ENCODE measurements at places on chromosomes 16 and 17.

- H3K4me1 ChIP-seq: peaks cover 20% of the 10 kb centered on the region
- peak overlapping the region; percentile 22 for H3K27ac ChIP-seq
- H3K36me3 ChIP-seq: peaks cover 67% of the 10 kb centered on the region
- H3K27me3 ChIP-seq: no peaks in the 10 kb centered on the region
- DNase-seq: peak; percentile 86
These were observed 44.2 kb downstream of the WDR45B start for GRCh38 chr17:82603981-82604448.

DNA sequence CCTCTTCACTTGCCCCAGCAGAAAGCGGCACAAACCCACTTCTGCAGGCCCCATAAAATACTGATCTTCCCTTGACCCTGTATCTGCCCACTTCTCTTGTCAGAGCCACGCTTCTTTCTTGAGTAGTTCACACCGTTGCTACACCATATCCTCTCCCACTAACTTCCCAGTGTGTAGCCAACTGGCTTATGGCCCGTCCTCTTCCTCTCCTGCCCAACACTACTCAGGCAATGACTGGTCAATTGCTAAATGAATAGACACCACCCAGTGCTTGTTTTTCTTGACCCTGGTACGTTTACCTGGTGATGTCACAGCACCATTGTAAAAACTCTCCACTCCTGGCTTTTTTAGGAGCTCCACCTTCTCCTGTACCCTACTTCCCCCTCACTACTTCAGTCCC, 86.9 kb downstream of the NDEL1 start:
- peaks cover 23% of the 10 kb centered on the region for H3K36me3 ChIP-seq
- no peak overlapping the region for H3K4me3 ChIP-seq
- H3K27ac ChIP-seq: no peak overlapping the region
- no peak for DNase-seq

DNA sequence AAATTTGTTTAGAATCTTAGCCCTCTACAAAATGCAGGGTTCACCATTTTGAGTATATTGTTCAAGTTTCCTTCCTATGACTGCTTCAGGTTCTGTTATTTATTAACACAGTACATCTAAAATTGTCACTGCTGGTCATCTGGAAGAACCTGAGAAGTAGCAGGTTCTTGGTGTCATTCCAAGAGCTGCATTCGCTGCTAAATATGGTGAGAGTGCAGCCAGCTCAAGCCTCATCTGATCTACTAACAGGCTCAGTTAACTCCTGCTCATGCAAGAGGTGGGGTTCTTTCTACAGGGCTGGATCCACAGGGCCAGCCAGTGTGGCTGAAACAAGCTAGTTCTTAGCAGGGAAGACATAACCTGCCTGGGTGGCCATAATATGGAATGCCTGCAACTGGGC, 1946.1 kb downstream of the TP53TG3F start:
- H3K4me3 ChIP-seq: no peak overlapping the region
- no peaks in the 10 kb centered on the region for H3K27me3 ChIP-seq
- no peak for DNase-seq
- H3K36me3 ChIP-seq: no peaks in the 10 kb centered on the region
- H3K4me1 ChIP-seq: no peaks in the 10 kb centered on the region
- H3K27ac ChIP-seq: no peak overlapping the region

- no peaks in the 10 kb centered on the region for H3K27me3 ChIP-seq
- H3K4me1 ChIP-seq: no peaks in the 10 kb centered on the region
- DNase-seq: no peak
- no peak overlapping the region for H3K27ac ChIP-seq
- H3K4me3 ChIP-seq: no peak overlapping the region
These were observed 51.0 kb upstream of the TOX3 start for GRCh38 chr16:52597772-52598483.

DNA sequence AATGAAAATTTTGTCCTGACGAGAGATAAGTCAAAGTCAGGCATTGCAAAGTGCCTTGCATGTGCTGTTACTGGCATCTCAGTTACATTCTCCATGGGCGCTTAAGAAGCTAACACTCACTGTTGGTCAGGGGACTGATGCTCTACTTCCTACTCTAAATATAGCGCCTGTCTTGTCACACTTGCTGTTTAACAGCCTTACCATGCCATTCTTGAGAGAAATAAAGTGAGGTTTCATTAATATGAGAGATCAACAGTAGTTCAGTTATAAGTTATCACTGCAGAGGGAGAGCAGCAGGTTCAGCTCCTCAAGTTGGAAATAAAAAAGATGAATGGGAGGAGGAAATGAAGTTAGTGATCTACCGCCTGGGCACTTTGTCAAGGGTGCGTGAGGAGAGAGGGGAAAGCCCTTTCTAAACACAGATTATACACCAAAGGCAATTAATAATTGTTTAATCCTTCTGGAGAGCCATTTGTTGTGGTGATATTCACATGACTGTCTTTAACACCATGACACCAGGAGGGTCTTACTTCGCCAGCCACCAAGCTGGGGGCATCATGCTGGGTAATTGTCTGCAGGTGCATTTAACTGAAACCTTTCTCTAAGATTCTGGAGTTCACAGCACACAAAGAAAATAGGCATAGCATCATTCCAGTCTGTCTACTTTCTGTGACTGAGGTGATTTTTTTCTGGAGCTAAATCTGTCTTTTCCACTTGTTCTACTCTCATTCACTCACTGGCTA, 568.7 kb upstream of the HSBP1 start:
- no peak overlapping the region for H3K4me3 ChIP-seq
- H3K4me1 ChIP-seq: no peaks in the 10 kb centered on the region
- DNase-seq: no peak
- no peaks in the 10 kb centered on the region for H3K36me3 ChIP-seq

- H3K27me3 ChIP-seq: no peaks in the 10 kb centered on the region
- DNase-seq: peak; percentile 32
- H3K36me3 ChIP-seq: no peaks in the 10 kb centered on the region
- H3K27ac ChIP-seq: peak overlapping the region; percentile 99
- H3K4me1 ChIP-seq: peaks cover 17% of the 10 kb centered on the region
- peak overlapping the region; percentile 67 for H3K4me3 ChIP-seq
These were observed 6.1 kb upstream of the DRC7 start for GRCh38 chr16:57688487-57688986.

GRCh38 chr17:38885728-38886642, 16.1 kb downstream of the LASP1 start:
- no peak overlapping the region for H3K4me3 ChIP-seq
- no peaks in the 10 kb centered on the region for H3K27me3 ChIP-seq

DNA sequence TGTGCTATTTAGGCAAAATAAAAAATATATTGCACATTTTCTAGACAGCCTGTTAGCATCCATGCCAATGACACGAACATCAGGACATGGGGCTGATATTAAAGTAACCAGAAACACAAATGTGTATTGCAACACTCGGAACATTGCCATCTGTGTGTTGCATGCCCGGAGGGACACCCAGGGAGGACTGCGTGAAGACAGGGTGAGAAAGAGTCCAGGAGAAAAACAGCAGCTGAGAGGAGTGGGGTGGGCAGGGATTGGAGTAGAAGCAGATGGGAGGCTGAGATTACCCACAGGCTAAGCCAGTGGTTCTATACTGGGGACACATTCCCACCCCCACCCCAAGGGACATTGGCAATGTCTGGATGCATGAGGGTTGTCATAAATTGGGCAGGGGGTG, 114.8 kb downstream of the GRIN2A start:
- no peak overlapping the region for H3K4me3 ChIP-seq
- DNase-seq: no peak
- no peak overlapping the region for H3K27ac ChIP-seq
- H3K36me3 ChIP-seq: no peaks in the 10 kb centered on the region
- H3K27me3 ChIP-seq: no peaks in the 10 kb centered on the region

GRCh38 chr17:44216694-44217093, 2.8 kb downstream of the UBTF start:
- H3K36me3 ChIP-seq: peaks cover 44% of the 10 kb centered on the region
- DNase-seq: no peak

DNA sequence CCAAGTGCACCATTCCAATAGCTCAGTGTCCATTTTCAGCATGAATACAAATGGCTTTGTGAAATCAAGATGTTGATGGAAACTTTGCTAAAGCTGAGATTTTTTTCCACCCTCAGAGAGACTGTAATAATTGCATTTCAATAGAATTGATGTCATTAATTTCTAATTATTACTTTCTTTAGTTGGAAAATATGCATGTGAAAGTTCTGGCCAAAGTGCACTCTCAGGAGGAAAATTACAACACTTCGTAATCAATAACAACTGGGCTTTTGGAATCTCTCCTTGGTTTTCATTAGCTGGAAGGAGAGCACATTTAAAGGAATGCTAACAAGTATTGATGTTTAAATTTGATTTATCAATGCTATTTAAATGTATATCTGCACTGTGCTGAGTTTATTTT, 529.5 kb upstream of the CDH8 start:
- no peaks in the 10 kb centered on the region for H3K27me3 ChIP-seq
- no peak overlapping the region for H3K27ac ChIP-seq
- no peak for DNase-seq

- peaks cover 30% of the 10 kb centered on the region for H3K4me1 ChIP-seq
- H3K27ac ChIP-seq: no peak overlapping the region
- no peak for DNase-seq
- H3K27me3 ChIP-seq: no peaks in the 10 kb centered on the region
- H3K36me3 ChIP-seq: peaks cover 16% of the 10 kb centered on the region
These were observed 8.6 kb downstream of the UNC13D start for GRCh38 chr17:75835654-75835987.

DNA sequence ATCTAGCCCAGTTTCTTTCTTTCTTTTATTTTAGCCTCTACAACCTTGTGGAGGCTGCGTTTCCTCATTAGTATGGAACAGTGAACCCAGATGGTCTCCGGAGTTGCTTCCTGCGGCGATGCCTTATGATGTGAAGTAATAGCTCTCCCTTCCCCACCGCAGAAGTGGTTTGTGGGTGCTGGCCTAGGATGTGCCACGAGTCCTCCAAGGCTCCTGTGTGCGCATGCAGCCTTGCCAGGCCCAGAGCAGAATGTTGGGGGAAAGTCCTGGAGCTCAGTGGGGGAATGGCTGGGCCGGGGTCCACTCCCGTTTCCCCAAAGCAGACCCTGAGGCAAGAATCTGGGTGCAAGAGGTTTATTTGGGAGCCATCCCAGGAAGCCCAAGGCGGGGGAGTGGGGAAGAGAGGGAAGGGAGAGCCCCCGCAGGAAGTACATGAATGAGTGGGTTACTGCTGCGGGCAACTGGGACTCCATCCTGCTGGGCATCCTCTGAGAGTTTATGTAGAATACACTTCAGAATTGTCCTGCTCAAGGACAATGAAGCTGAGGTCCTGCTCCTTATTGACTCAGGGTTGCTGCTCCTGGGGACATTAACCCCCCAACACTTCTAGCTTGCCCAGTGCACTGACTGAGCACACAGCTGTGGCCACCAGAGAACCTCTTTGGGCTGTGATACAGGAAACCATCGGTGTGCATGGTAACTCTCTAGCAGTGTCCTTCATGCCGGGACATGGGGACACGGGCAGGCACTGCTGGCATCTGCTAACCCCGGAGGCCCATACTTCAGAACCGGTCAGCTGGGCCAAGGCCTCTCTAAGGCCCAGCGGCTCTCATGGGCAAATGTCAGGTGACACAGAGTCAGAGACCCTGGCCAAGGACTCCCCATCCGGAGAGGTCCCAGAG, 3.7 kb upstream of the HCRT start:
- peaks cover 16% of the 10 kb centered on the region for H3K36me3 ChIP-seq
- peaks cover 2% of the 10 kb centered on the region for H3K4me1 ChIP-seq
- H3K27ac ChIP-seq: no peak overlapping the region
- no peaks in the 10 kb centered on the region for H3K27me3 ChIP-seq
- DNase-seq: peak; percentile 92

GRCh38 chr16:12271006-12271405, 294.5 kb downstream of the SNX29 start:
- H3K27ac ChIP-seq: no peak overlapping the region
- H3K4me3 ChIP-seq: no peak overlapping the region
- DNase-seq: peak; percentile 37
- no peaks in the 10 kb centered on the region for H3K36me3 ChIP-seq
- no peaks in the 10 kb centered on the region for H3K27me3 ChIP-seq
- H3K4me1 ChIP-seq: no peaks in the 10 kb centered on the region

GRCh38 chr17:76935331-76935730, 67.1 kb downstream of the MGAT5B start:
- no peak overlapping the region for H3K4me3 ChIP-seq
- peaks cover 5% of the 10 kb centered on the region for H3K27me3 ChIP-seq
- H3K4me1 ChIP-seq: no peaks in the 10 kb centered on the region
- DNase-seq: no peak

DNA sequence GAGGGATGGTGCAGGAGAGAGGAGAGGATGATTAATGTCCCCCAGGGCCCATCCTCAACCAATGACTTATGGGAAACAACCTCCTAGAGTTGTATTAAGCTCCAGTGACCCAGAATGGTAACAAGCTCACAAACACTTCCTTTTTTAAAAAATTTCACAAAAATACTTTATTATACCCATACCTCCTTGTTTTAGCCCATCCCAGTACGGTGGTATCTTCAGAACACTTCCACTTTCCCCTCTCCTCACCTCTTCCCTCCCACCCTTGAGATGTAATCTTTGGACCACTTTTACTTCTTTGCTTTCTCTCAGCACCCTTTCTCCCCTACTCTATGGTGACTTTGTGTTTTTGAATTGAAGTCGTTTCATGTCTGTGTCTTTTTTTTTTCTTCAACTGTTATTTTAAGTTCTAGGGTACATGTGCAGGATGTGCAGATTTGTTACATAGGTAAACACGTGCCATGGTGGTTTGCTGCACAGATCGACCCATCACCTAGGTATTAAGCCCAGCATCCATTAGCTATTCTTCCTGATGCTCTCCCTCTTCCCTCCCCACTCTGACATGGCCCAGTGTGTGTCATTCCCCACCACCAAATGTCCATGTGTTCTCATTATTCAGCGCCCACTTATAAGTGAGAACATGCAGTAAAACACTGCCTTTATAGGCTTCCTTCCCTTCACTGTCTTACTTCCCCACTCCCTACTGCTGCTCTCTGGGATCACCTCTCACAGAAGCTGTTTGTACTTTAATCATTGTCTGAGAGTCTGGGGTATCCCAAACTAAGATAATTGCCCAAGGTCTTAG, 124.5 kb downstream of the PRKCB start:
- no peak overlapping the region for H3K4me3 ChIP-seq
- H3K36me3 ChIP-seq: peaks cover 10% of the 10 kb centered on the region
- no peaks in the 10 kb centered on the region for H3K27me3 ChIP-seq
- peak; percentile 58 for DNase-seq
- H3K27ac ChIP-seq: no peak overlapping the region

DNA sequence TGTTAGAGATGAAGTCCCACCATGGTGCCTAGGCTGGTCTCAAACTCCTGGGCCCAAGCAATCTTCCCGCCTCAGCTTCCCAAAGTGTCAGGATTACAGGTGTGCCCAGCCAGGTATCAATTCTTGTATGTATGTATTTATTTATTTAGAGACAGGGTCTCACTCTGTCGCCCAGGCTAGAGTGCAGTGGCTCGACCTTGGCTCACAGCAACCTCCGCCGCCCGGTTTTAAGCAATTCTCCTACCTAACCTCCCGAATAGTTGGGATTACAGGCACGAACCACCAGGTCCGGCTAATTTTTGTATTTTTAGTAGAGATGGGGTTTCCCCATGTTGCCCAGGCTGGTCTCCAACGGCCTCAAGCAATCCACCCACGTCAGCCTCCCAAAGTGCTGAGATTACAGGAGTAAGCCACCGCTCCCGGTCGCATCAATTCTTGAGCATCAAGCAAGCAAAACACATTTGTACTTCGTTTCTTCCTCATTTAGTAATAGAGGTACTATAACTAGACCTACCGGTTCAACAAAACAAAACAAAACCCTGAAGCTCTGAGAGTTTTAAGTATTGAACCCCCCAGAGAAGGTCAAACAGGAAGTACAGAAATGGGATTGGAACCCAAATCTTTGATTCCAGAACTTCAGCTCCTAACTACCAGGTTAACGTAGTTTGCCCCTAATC, 1.0 kb upstream of the ZNF500 start:
- peak overlapping the region; percentile 89 for H3K4me3 ChIP-seq
- H3K4me1 ChIP-seq: peaks cover 7% of the 10 kb centered on the region

All from common myeloid progenitor, CD34-positive (primary cell).